ENCODE measurements at places on chromosomes 7 and 10.

DNA sequence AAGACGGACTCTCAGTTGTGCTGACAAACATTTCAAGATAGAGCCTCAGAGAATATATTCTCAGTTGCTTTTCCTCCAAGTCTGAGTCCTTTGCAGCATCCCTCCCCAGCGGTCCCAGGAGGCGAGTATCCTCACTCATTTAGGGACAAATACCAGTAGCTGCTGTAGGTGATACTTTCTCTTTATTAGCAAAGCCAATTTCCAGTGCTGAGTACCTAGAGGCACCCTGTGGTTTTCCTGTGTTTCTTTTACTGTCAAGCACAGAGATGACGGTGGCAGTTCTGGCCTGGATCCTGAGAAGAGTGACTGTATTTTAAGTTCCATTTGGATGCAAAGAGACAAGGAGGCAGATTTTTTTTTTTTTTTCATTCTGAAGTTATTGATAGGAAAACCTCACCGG is 1058.4 kb downstream of the SORCS3 start:
- DNase-seq, result no peak

DNA sequence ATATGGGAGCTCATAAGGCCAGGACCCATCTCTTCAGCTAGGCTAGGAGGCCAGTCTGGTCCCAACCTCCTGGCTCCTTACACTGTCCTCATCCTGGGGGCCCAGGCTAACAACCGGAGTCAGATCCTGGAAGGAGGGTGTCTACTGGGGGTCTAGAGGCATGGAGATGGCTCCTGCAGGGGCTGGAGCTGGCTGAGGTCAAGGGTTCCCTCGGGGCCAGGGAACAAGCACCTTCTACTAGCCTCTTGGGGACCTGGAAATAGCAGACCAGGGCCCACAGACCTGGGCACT is 37.2 kb downstream of the CLRN3 start:
- DNase-seq, result no peak

DNA sequence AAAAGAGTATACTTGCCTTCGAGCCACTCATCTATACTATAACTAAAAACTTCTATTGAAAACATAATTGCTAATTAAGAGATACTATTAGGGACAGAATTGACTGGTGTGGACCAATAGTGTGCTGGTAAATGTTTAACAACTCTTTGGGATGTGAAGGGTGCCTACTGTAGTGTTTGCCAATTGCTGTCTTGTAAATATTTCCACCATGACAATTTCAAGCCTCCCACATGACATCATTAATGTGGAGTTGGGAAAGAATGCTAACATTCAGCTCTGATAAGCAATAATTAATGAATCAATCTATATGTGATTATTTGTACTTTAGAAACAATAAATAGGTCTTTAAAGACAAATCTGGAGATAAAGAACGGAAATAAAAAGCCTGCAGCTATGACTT is 136.8 kb downstream of the DGKB start:
- no peak for DNase-seq

GRCh38 chr10:104117839-104118323 is 4.1 kb upstream of the SFR1 start:
- no peak for DNase-seq

GRCh38 chr10:78794736-78795455 is 273.9 kb upstream of the ZMIZ1 start:
- DNase-seq, result no peak

GRCh38 chr10:71952745-71953144 is 11.4 kb upstream of the CHST3 start:
- no peak for DNase-seq

GRCh38 chr7:41190581-41190980 is 512.3 kb downstream of the INHBA start:
- no peak for DNase-seq

GRCh38 chr10:112265745-112266144 is 17.5 kb upstream of the TECTB start:
- no peak for DNase-seq

- DNase-seq, result no peak
Measured at GRCh38 chr10:22268503-22268902, 47.7 kb upstream of the COMMD3 start.

- DNase-seq, result no peak
Measured at GRCh38 chr10:12025591-12025990, 17.0 kb downstream of the UPF2 start.

- no peak for DNase-seq
Measured at GRCh38 chr10:123847686-123848432, 43.7 kb downstream of the CPXM2 start.

GRCh38 chr7:69429911-69430383 is 168.3 kb upstream of the AUTS2 start:
- no peak for DNase-seq

- no peak for DNase-seq
Measured at GRCh38 chr7:102313997-102314780, 27.5 kb downstream of the SH2B2 start.

GRCh38 chr7:4689668-4690067 is 7.6 kb downstream of the FOXK1 start:
- no peak for DNase-seq

- no peak for DNase-seq
Measured at GRCh38 chr10:23525406-23525805, 86.5 kb downstream of the OTUD1 start.

- no peak for DNase-seq
Measured at GRCh38 chr10:133242611-133243356, 5.1 kb downstream of the VENTX start.

GRCh38 chr10:71685554-71686232 is 33.9 kb downstream of the C10orf105 start:
- DNase-seq, result no peak

DNA sequence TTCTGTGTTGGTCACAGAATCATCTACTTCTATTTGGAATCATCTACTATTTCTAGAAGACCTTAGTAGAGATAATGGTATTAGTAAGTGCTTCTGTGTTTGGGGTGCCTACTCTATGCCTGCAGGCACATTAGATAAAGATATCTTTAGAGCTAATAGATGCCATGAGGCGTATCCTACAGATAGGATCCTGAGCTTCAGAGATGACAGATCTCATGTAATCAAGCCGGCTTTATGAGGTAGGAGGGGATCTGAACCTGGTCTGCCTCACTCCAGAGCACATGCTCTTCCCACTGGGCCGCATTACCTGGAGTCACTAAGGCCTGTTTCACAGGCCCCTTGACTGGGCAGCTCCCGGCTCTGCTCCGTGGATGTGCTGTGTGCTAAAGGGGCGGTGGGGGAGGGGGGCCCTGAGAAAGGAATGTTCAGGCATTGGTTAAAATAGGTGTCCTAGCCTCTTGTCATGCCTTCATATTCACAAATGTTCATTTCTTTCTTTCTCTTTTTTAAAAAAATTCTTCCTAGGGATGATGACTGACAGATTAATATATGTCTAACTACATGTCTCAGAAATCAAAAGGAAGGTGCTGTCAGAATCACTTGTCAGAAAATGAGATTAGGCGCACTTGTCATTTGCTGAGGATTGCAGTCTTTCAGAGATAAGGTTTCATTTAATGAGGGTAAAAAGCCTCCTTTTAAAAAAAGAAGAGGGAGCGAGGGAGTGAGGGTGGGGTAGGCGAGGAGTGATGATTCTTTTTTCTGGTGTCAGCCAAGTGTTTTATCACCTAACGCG is 458.0 kb upstream of the GALNT17 start:
- DNase-seq, result no peak

- no peak for DNase-seq
Measured at GRCh38 chr10:9158675-9159074, 1104.2 kb downstream of the GATA3 start.

DNA sequence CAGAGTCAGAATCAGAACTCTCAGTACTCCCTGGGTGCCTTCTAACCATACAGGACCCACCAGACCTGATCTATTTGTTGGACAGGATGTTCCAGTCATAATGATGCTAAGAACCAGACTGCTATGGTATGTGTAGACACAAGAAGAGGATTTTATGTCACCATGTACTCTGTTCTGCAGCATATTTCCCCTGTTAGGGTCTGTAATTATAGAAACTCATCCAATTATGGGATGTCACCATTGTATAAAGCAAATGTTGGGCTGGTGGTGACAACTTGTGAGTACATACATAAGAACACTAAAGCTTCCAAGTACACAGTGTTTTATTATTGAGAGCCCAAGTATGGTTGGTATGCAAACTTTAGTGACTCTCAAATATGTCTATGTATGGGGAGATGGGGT is 67.1 kb upstream of the AGBL3 start:
- no peak for DNase-seq

DNA sequence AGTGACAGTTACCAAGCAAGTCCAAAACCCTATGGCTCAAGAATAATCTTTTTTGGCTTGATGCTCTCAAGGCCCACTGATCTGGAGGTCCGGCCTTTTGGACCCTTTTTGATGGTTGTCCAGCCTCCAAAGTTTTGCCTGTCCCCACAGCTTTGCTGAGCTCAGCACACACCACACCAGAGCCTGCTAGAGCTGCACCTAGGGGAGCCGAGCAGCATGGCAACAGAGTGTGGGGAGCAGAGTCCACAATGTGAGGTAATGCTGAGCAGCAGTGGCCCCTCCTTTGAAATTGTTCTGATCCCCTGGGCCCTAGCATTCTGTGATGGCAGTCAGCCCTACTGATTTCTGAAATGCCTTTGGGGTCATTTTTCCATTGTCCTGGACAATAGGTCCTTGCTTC is 9.3 kb downstream of the GIMAP7 start:
- DNase-seq, result no peak

- DNase-seq, result no peak
Measured at GRCh38 chr10:92742331-92743228, 52.8 kb downstream of the HHEX start.

DNA sequence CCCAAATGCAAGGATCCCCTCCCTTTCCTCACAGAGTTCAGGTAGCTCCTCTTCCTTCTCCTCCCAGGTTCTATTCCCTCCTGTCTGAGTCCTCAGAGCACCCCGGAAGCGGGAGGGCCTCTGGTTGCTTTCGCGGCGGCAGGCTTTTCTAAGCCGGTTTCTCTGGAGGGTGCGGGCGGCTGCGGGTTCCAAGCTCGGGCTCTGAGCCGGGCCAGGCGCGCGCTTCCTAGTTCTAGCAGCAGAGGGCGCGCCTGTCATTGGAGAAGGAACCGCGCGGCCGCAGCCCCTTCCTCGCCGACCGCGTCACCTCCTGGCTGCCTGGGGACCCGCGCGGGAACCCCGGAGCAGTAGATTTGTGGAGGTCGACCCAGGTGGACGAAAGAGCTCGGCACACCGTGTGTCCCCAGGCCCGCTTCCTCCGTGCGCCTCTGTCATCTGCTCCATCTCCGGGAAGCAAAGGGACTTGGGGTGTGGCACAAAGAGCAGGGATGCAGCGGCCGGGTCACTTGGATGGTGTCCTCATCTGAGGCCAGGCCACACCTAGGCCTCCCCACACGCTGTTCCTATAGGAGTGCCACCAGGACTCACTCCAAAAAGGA is 389.0 kb upstream of the PODXL start:
- DNase-seq, result no peak

DNA sequence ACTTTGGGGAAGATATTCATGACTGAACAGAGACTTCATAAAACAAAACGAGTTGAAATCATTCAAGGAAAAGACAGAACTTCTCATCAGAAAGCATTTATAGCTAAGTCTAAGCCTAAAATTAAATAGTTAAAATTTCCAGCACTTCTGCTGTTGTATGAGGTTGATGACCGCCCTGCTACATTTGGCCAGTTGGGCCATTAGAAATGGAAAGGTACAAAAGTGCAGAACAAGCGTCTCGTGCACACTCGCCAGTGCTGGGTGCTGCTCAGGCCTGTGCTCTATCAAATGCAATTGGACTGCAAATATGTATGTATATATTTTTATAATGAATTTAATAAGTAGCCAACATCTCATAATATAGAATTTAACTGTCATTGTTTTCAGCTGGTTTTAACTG is 34.4 kb upstream of the RNF32 start:
- no peak for DNase-seq

DNA sequence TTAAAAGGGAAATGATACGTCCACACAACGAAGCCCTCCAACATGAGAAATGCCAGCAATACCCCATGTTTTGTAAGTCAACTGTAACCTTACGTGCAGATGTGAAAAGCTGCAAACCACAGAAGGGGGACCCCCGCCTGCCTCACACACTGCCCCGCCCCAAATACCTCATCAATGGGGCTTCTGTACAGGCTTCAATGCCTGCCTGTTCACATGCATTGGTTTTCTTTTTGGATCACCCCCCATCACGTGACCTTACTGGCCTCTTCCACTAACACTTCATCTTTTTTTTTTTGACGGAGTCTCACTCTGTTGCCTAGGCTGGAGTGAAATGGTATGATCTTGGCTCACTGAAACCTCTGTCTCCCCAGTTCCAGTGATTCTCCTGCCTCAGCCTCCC is 224.0 kb downstream of the TNS3 start:
- DNase-seq, result no peak

- no peak for DNase-seq
Measured at GRCh38 chr10:1545524-1545923, 191.8 kb downstream of the ADARB2 start.

- no peak for DNase-seq
Measured at GRCh38 chr7:51316666-51317581, at the start of gene COBL. Gene COBL, minus strand, starts transcription at chr7:51316809. Its CDS starts 176 bp downstream, at chr7:51316633.

- DNase-seq, result no peak
Measured at GRCh38 chr7:55546814-55547213, 25.5 kb downstream of the VOPP1 start.

DNA sequence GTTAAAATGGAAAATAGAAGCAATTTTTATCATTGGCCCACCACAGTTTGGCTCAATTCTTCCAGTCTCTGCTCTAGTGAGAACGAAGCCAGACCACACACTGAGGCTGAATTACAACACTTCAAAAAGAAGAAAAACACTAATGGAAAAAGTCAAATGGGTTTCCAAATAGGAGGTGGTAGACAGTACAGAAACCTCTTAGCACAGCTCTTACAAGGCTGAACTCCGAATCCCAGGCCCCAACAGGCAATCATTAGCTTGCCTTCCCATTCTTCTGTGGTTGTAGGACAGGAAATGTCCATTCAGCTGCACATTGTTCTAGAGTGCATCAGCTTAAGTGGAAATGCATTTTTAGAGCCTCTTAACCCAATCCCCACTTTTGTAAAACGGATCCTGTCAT is 115.1 kb upstream of the MEOX2 start:
- no peak for DNase-seq

DNA sequence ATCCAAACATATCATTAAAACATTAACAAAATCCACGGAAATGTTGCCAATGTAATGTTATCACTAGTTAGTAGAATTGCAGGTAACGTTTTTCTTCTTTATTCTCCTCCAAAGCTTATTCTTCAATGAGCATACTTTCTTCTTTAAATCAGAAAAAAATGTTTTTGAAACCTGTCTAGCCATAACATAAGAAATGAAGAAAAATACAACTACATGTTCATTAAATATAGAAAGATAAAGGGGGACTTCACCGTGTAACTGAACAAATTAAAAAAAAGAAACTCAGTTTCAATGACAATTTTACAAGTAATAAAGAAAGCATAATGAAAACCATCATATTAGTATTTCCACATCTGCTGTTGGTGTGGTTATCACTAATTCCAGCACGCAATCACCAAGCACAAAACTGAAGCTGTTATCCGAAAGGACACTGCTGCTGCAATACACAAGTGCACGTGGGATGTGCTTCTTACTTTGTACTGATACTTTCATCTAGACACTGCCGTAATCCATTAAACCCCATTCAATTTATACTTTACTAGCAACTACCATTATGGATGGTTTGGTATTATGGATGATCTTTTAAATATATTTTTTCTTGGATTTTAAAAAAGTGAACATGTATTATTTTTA is 9.6 kb downstream of the ESYT2 start:
- DNase-seq, result no peak

GRCh38 chr7:27248427-27248806 is 5.8 kb downstream of the EVX1 start:
- DNase-seq, result no peak

Measured in naive thymus-derived CD8-positive, alpha-beta T cell (primary cell).